ENCODE measurements at places on chromosomes 4 and X.
A peak's percentile ranks its signal among the peaks of the same experiment; 100 is the strongest.

DNA sequence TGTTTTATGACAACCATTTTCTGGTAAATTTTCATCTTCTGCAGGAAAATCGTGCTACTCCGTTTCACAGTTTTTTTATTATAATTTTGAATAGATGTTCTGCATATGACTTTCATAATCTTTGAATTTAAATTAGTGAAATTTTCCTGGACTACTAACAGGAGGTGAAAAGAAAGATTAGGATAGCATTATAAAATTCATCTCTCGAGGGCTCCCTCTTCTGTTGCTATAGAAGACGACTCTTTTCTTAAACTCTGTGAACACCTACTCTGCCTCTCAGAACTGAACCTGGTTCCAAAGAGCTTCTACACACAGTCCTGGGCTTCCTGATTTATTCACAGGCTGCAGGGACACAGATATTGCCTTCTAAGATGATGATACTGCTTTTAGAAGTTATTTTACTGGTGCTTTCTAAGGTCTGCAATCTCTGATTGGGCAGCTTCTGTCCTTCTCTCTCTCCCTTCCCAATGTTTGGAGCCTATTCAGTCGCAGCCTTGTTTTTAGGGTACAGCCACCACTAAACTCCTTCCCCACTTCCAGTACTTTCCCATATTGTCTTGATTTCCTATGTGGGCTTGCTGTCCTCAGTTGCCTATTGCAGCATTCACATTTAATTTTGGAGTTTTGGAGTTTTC lies 10.1 kb upstream of the SAP30 start:
- DNase-seq = no peak

DNA sequence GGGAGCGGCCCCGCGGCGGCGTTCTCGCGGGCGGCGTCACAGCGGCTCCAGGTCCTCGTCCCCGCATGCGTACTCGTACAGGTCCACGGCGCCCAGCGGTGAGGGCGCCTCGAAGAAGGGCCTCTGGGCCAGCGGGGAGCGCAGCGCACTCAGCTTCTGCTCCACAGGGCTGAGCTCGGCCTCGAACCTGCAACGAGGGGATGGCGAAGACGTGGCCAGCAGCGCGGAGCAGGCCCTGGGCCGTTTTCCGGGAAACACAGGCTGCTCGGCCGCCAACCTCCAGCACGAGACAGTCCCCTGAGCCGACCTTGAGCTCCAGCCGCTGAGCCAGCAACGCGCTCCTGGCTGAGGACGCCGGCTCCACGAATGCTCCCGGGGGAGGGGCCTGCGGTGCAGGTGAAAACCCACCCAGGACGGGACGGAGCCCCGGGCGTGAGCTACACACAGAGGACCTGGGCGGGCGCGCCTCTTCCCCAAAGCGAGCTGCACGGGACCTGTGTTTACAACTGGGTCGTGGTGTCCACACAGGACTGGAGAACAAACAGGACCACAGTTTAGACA lies 15.8 kb upstream of the GTPBP6 start:
- DNase-seq = no peak

GRCh38 chrX:71439896-71440295 lies 73.7 kb downstream of the TAF1 start:
- DNase-seq = no peak

- DNase-seq = no peak
Observed at GRCh38 chrX:46876901-46877300, 35.3 kb upstream of the JADE3 start.

DNA sequence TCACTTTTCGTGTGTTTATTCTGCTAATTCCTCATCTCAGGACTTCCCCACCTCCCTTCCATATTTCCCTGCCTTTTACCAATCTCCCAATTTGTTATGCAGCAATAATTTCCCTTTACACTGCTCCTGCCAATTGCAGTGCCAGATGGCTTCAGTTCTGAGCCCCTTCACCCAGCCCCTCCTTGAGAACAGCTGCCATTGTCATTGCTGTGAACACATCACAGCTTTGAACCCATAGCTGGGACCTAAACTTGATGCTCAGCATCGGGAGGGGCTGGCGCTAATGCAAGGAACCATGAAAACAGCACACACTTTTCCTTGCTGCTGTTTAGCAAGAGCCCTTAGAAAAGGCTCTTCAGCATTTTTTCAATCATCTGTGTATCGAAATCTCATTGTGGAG lies 104.9 kb downstream of the ALPK1 start:
- DNase-seq = no peak

DNA sequence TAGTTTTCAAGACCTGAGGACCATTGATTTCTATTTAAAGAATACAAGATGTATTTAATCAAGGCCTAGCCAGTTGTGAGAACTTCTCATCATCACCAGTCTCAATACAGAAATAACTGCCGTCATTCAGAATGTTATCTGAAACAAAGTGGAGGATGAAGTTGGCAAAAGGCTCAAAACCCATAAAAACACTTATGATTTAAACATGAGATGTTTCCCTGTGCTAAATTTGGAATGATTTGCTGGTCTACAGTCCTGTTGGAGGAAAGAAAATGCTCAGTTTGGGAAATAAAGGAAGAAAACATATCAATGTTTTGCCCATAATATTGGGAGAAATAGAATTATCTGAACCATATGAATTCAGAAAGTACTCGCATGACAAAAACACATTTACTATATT lies 192.2 kb downstream of the ADGRA3 start:
- DNase-seq = no peak

DNA sequence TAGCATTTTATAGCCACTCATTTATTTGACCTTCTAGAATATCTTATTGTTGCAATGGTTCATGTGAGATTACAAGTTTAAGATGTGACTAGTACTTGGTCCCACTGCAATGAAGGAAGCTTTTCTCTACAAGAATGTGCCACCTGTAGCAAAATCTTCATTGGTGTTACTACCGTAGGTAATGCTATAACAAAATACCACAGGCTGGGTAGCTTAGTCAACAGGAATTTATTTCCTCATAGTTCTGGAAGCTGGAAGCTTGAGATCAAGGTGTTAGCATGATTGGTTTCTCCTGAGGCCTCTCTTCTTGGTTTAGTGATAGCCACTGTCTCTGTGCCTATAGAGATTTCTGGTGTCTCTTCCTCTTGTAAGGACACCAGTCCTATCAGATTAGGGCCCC lies 441.0 kb downstream of the GPM6A start:
- DNase-seq = no peak

GRCh38 chrX:25005034-25005381 lies 10.8 kb downstream of the ARX start:
- no peak for DNase-seq

- no peak for DNase-seq
Observed at GRCh38 chrX:134377537-134377936, 82.4 kb upstream of the HPRT1 start.

DNA sequence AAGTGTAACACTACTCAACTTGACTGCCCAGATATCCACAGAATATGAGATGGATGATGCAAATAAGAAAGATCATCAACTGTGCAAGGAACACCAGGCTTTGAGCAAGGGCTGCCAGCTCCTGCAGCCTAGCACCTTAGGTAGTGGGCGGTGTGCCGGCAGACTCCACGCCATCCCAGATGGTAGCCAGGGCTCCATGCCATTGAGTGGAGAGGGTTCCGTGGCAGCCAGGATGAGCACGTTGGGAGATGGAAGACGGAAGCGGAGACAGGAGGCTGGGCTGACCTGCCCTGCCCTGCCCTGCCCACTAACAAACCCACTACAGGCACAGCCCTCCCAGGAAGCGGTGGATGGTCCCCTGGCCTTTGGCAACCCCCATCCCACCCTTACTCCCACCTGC lies 51.9 kb downstream of the TMPRSS11F start:
- no peak for DNase-seq

DNA sequence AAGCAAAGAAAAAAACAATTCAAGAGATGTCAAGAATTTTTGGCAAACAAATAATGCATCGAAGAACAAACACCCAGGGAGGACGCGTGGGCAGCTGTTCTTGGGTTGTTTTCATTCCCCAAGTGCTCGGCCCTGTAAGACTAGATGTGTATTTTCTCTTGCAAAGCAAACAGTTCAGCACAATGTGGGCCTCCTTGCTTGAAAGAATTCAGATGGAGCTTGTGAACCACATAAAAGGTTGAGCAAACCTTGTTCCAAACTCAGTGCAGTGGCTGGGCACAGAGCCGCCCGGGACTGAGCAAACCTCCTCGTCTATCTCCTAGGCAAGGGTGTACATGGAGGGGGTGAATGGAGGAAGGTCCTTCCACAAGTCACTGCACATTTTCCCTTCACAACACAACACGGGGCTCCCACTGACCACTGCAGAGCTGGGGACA lies 82.4 kb downstream of the HTRA3 start:
- DNase-seq = no peak

DNA sequence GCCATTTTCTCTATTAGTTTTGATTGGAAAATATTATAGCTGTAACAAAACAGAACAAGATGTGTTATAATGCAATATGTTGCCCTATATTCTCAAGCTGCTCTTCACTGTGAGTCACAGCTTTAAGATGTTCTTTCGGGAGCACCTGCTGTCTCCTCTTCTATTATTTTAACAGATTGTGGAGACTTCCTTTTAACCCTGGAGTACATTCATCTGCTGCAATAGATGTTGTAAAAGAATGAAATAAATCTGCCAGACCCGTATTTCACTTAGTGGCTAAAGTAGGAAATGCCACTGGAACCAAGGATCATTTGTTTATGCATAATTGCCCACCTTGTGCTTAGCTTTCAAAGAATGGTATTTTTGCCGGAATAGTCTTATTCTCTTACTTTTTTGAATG lies 11.1 kb downstream of the LSM6 start:
- no peak for DNase-seq

- DNase-seq = peak; percentile 93
Observed at GRCh38 chr4:183987987-183988392, 82.9 kb downstream of the STOX2 start.

DNA sequence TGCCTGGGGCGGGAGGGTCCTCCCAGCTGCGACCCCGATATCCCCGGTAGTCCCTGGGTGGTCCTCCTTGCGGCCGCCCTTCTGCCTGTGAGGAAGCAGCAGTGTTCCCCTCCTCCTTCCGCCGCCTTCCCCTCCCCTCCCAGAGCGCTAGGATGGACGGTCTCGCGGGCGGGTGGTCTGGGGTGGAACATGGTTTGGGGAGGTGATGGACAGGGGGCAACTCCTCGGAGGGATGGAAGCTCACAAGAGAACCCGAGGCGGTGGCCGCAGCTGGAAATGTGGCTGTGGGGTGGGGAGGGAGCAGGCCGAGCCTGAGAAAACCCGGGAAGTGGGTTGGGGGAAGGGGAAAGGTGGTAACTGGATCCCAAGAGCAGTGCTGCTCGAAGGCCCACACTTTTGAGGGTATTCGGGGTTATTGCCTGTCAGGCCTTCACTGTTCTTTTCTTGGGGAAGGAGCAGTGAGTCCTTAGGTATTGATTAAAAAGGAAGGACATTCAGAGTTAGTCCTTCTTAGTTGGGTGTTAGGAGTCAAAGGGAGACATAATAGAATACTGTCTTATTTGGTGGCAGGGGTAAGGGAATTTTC lies 581 bp downstream of the UBE2K start:
- DNase-seq = peak; percentile 22

- DNase-seq = peak; percentile 11
Observed at GRCh38 chrX:107485013-107485412, 35.6 kb downstream of the FRMPD3 start.

GRCh38 chr4:55458164-55458563 lies 62.4 kb downstream of the TMEM165 start:
- peak; percentile 47 for DNase-seq

DNA sequence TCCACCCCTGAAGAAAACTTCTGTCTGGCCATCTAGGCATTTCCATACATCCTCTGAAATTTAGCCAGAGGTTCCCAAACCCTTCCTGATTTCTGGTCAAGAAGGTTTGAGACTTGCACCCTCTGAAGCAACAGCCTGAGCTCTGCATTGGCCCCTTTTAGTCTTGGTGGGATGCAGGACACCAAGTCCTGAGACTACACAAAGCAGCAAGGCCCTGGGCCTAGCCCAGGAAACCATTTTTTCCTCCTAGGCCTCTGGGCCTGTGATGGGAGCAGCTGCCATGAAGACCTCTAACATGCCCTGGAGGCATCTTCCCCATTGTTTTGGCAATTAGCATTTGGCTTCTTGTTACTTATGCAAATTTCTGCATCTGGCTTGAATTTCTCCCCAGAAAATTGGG lies 196.6 kb downstream of the IL1RAPL2 start:
- DNase-seq = no peak

DNA sequence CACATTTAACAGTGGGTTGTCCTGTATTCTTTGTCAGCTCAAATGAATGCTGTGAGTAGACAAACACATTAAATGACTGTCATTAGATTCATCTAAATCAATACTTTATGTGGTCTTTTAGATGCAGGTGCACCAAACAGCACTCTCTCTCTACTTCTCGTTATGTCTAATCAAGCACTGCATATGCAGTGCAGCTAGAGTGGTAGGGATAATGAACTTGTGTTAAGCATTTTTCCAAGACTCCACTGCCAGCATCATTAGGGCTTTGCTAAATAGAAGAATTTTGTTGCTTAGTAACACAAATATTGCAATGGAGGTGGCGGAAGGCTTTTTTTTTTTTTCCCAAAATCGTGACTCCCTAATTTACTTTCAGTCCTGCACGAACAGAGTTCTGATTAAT lies 447.0 kb upstream of the GALNT7 start:
- DNase-seq = no peak

DNA sequence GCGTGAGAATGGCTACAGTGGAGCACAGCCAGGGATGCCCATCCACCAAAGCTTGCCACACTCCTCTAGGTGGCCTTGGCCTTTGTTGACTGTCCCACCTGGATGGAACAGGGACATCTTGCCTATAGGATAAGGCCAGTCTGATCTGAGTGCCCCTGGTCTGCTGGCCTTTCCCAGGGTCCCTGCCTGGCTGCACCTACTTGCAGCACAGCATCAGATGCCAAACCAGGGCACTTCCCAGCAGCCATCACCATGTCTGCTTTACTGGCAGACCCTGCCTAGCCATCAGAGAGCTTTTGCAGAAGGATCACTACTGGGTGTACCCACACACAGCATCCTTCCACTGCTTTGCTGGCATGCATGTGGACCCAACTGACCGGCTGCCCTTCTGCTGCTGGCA lies 143.2 kb downstream of the GABRA3 start:
- no peak for DNase-seq

DNA sequence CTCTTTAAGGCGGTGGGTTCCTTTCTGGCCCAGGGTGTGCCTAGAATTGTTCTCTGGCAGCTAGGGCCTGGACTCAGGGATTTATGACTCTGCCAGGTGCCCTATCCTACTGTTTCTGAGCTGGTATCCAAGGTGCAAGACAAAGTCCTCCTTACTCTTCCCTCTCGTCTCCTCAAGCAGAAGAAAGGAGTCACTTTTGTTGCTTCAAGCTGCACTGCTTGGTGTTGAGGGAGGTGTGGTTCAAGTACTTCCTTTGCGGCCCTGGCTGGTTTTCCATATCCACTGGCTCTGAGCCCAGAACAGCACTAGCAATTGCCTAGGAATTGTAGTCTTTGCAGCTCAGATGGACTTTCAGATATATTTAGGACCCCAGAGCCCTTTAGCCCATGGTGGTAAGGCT lies 39.3 kb downstream of the RTL3 start:
- DNase-seq = no peak

GRCh38 chr4:94574616-94575015 lies 122.9 kb downstream of the PDLIM5 start:
- DNase-seq = no peak

- DNase-seq = no peak
Observed at GRCh38 chr4:189129044-189129694, 811.5 kb upstream of the FRG1 start.
